ENCODE measurements at places on chromosomes 7 and 10. TPM values are rescaled to one million over a fixed set of nuclear protein-coding genes. Genes with fewer than 3 reads are reported as not detected.

DNA sequence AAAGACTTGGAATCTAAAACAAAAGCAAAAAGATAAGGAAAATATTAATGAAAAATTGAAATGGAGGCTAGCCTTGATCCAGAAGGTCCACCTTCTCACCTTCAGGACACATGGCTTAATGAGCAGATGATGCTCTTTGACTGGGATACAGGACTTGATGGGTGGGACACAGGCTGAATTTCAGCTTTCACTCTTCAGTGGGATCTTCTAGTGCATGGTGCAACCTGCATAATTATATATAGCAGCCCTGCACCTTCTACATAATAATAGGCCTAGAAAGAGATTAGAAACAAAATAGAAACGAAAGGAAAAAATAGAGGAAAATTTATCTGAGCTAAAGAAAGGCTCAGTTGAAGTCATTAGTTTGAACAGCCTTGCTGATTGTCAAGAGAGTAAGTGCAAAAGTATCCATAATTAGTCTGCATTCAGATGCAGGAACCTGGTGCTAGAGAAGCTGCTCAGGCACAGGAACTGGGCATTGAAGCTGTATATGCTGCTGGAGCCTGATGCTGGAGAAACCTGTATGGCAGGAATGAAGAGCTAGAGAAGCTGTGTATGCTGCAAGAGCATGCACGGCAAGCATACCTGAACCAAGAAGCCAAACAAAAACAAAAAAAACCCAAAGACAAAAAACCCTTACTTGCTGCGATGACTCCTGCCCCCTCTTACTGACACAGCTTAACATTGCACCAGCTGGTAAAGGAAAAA lies 19.4 kb downstream of the MKLN1 start:
- no peak for DNase-seq

GRCh38 chr10:89549510-89549909 lies 14.1 kb upstream of the SLC16A12 start:
- DNase-seq = no peak

- DNase-seq = no peak
Measured at GRCh38 chr7:6831018-6831725, 5.1 kb upstream of the CCZ1B start.

DNA sequence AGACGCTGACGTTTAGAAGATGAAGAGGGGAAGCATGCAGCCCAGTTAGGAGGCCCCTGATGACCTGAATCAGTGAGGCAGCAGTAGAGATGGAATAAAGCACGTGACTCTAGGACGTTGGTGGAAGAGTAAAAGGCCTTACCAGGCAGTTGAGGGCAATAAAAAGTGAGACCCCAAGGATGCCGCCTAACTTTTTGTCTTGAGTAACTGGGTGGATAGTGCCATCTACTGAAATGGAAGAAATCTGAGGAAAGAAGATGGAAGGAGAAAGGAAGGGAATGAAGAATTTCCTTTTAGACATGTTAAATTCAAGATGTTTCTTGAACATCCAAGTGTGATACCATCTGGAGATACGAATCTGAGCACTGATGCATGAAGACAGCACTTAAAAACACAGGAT lies 220.0 kb upstream of the LRRN3 start:
- DNase-seq = no peak

Gene EIF4EBP2
- 88.2 TPM for total RNA-seq

Gene RBM20
- total RNA-seq = 1.4 TPM

- peak; percentile 18 for DNase-seq
Measured at GRCh38 chr7:77455321-77455720, 39.2 kb upstream of the GSAP start.

- DNase-seq = no peak
Measured at GRCh38 chr10:70379581-70380176, 2.7 kb downstream of the LRRC20 start.

DNA sequence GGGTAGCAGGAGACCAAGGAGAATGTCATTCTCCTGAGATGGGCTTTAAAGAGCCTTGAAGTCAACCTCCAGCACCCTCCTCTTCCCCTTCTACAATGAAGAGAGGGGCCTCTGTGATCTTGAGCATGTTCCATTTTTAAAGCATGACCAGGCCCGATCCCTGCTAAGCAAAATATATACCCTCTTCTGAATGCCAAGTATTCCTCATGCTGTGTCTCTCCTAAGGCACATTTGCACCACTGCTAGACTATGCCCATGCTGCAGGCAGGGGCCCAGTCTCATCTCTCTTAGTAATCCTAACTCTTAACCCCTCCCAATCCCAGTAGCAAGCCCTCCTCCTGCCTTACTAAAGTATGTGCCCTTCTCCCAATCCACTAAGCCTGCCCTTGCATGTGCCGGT lies 18.4 kb downstream of the SORBS1 start:
- DNase-seq = no peak

Gene CDCA7L
- total RNA-seq = 15.4 TPM

Gene DYDC1
- not detected for total RNA-seq

Gene ARHGEF5
- total RNA-seq = 45.8 TPM

DNA sequence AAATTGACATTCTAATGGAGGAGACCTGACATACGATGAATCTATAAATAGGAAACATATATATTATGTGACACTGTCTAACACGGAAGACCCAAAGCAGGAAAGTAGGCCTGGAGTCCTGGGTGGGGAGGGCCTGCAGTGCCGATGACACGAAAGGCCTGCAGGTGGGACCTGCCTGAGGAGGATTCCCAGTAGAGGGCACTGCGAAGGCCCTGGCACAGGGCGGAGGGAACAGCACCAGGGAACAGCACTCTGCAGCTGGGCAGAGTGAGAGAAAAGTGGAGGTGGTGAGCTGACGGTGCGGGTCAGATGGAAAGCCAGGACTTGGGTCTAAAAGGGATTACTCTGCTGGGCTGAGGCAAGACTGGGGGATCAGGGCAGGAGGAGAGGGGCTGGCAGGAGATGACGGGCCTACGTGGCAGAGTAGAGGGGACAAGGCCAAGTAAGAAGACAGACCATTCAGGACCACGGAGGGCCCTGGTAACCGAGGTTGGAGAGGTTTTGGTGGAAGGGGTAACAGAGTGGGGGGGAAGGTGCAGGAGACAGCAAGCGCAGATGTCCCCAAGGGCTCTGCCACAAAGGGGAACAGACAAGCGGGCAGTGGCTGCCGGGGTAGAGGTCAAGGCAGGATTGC lies 8.1 kb downstream of the ZNF746 start:
- DNase-seq = no peak

GRCh38 chr7:72111086-72111485 lies 301.1 kb downstream of the CALN1 start:
- DNase-seq = no peak

DNA sequence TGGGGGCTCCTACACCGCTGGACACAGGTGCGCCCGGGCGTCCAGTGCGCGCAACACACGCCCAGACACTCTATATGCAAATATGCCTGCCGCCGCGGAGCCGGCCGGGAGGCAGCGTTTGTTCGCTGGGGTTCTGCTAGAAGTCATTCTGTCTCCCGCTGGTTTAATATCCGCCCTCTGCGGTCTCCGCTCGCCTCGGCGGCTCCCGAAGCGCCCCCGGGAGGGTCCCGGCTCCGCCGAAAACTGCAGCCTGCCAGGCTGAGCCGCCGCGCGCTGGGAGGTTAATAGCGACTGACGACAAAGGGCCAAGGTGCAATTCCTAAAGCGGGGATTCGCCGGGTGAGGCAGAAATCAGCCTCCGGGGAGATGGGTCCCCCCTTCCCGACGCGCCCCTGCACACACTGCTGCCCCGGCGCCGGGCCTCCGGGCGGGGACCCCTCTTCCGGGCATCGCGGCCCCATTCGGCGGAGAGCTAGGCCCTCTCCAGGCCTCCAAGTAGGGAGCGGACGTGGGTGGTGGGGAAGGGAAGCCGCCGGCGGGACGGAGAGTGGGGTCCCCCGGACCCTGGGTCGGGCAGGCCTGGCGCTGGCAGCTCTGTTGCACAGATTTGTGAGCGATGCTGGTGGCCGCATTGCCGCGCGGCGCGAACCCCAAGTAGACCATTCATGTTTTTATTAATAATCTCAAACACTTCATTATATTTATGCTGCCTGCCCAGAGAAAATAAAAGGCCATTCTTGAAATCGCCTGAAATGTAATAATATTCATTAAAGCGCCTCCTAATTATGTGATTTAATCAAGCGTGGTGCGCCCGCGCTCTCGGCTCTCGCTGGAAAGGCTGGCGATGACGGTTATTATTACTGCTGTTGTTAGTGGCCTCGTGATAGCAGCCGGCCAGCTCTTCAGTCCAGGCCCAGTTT lies 9.1 kb downstream of the EN2 start:
- DNase-seq = no peak

- DNase-seq = no peak
Measured at GRCh38 chr10:62153191-62153590, 115.5 kb downstream of the RTKN2 start.

- no peak for DNase-seq
Measured at GRCh38 chr7:6151994-6152735, 120.3 kb downstream of the CYTH3 start.

Gene VAX1
- not detected for total RNA-seq

DNA sequence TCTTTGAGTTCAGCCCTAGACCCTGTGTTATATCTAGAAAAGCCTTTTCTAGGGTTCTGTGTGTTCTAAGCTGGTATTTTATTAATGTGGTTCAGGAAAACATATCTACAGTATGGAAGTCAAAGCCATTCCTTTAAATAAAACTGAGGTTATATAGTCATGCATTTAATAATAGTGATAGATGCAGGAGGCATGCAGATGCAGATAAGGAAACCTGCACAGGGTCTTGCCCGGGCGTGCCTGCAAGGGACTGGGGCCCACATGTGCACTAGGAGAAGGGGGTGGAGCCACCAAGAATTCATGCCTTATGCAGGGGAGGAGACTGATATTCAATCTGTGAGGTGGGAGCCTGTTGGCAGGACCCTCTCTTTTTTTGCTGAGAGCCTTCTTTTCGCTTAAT lies 171.5 kb downstream of the PRPF18 start:
- DNase-seq = no peak

Gene GIMAP6
- total RNA-seq = 20.5 TPM

Gene TPST1
- 20.9 TPM for total RNA-seq

Gene CLRN3
- 40.8 TPM for total RNA-seq

Gene MKLN1
- total RNA-seq = 49.6 TPM

DNA sequence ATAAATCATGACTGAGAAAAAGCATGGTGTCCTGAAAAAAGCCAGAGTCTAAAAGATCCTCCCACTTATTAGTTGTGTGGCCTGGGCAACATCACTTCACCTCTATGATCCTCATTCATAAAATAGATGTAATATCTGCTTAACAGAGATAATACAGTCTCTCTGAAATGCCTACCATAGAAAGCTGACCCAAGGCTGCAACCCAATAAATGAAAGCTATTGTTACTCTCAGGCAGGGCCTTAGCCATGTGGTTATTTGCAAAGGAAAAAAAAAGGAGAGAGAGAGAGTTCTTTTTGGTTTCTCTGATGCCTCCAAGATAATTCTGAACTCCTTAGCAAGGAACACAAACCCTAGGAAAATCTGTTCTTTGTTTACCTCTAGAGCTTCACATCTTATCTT lies 7.9 kb downstream of the FAM13C start:
- DNase-seq = no peak

- DNase-seq = peak; percentile 40
Measured at GRCh38 chr7:78333530-78334425, 535.2 kb downstream of the PHTF2 start.

DNA sequence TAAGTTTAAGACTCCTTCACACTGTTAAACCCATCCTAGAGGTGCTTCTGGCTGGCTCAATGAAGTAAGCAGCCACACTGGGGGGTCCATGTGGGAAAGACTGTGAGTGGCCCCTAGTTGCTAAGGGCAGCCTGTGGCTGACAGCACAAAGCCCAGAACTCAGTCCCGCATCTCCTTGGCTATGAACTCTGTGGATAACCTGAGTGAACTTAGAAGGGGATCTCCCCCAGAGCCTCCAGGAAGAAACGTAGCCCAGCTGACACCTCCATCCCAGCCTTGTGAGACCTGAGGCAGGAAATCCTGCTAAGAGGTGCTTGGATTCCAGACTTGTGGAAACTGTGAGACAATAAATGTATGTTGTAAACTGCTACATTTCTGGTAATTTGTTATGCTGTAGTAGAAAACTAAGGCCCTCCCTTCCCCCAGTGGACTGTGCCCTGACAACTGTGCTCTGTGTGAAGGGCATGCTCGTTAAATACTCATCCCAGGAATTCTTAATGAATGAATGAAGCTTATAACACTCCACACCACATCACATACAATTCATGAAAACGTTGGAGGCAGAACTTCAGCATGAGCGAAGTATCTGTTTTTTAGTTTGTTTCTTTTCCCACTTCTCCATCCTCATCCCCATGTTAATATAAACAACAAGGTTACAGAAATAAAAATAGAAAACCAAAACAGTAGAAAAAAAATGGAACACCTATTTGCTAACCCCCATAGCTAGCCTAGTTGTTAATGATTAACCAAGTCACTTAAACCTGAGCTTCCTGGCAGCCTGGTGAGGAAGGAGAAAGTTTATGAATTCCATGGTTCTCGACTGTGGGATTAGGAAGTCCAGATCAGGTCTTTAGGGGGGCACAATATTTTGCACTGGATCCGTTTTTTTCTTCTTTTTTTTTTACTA lies 36.8 kb upstream of the AOAH start:
- DNase-seq = no peak

DNA sequence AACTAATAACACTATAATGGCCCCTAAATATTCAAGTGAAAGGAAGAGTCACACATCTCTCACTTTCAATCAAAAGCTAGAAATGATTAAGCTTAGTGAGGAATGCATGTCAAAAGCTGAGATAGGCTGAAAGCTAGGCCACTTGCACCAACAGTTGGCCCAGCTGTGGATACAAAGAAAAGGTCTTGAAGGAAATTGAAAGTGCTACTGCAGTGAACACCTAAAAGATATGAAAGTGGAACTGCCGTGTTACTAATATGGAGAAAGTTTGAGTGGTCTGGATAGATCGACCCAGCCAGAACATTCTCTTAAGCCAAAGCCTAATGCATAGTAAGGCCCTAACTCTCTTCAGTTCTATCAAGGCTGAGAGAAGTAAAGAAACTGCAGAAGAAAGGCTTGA lies 12.1 kb upstream of the SNX13 start:
- no peak for DNase-seq

DNA sequence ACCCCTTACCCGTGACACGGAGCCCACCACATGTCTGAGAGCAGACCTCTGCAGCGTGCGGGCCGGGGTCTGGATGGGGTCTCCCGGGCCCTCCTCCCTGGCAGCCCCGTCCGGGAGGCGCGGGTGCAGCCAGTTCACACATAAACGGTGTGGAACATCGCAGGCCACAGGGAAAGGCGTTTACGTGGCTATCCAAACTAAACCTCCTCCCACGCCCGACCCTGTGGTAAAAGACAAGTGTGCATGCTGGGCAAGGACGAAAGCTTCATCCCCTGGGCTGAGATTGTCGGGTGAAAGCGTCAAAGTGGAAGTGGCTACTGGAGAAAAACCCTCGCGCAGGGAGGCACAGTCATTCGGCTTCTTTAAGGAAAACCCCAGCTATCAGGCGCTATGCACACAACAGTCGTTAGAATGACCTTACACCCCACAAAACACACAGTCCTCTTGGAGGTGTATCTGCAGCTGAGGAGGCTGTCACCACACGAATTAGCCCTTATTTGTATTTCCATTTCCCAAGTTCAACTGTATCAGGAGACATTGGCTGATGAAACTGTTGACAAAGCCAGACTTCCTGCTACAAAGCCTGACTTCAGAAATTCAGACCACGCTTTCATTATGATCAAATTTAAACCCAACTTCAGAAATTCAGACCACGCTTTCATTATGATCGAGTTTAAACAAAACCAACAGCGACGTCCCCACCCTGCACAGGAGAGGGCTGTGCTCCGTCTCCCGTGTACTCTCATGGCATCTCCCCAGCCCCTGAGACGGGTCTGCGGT lies 15.3 kb downstream of the GPER1 start:
- DNase-seq = no peak

Gene ZP3
- 5.6 TPM for total RNA-seq

- DNase-seq = no peak
Measured at GRCh38 chr7:44434201-44434600, 56.3 kb downstream of the NUDCD3 start.

Data from mucosa of gallbladder (tissue), 1 donor.